ENCODE measurements at places on chromosomes 11 and 22. TPM values are rescaled to one million over a fixed set of nuclear protein-coding genes. Genes with fewer than 3 reads are reported as not detected.
A peak's percentile ranks its signal among the peaks of the same experiment; 100 is the strongest.

Gene APOBEC3B
- 4.9 TPM for total RNA-seq

DNA sequence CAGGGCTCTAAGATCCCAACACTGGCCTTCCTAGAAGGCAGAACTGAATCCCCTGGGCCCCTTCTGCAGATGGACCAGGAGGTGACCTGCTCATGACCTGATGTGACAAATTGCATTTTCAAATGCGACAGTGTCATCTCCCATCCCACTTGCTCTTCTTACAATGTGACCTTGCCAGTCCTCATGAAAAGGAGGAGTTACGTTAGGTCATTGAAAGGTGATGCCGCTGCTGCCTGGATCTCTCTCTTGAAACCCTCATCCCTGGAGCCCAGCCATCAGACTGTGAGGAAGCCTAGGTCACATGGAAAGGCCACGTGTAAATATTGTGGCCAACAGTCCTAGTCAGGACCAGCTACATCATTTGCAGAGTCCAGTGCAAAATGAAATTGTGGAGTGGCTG lies 5.7 kb upstream of the C1QTNF4 start:
- DNase-seq = no peak

DNA sequence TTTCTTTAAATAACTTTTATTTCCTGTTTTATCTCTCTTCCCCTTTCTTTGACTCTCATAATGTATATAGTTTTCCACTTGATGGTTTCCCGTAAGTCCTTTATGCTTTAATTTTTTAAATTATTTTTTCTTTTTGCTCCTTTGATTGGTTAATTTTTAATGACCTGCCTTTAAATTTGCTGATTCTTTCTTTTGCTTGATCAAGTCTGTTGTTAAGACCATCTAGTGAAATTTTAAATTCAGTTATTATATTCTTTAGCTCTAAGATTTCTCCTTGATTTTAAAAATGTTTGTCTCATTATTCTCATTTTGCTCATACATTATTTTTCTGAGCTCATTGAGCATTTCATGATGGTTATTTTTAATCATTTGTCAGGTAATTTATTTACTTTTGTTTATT lies 718.6 kb downstream of the METTL15 start:
- DNase-seq = no peak

Gene SLC22A6
- total RNA-seq = not detected

DNA sequence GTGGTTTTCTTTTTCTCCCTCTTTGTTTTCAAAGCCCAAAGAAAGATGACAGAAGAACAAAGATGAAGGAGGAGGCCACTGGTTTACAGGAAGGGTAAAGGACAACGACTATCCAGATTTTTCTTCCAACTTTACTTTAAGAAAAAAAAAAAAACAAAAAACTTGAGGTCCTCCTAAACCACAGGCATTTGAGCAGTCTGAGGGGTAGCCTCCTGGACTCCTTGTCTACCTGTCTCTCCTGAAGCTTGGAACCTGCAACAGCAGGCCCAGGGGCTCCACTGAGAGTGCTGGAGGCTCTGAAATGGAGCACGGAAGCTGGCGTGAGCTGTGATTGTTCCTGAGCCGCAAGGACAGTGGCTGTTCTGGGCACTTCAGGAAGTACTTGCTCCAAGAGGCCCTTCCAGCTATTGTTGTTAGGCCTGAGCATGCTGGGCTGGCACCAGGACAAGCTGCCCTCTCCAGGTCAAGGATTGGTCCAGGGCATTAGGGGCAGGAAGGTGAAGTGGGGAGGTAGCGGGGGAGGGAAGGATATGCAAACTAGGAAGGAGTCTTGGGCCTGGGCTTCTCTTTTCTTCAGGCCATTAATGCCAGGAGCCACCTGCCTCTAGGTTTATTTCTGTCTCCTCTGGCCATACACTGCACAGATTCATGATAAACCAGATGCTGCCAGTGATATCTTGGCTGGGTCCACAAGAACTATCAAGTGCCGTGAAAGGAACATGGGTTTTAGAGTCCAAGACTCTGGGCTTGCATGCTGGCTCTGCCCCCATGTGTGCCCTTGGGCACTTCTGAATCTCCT lies 147.3 kb downstream of the CCDC34 start:
- DNase-seq = no peak

DNA sequence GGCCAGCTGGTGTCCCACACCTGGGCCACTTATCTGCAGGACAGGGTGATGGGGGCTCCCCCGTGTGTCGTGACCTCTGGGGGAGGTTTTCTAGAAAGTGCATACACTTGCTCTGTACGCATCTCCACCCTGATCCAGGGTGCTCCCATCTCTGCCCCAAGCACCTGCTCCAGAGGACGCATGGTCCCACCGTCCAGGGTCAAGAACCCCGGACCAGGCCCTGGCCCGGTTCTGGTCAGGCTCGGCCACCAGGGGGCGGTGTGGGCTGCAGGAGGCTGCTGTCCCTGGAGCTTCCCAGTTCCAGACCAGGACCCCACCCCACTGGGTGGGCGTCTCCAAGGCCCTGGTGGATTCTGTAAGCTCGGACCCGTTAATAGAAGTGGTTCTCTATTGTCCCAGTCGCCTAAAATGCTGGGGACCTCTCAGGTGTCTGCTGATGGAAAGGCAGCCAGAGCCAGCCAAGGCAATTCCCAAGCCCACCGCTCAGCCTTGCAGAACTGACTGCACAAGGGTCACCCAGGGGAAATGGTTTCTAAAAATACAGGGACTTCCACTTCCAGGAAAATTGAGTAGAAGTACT lies 34.7 kb upstream of the SEPTIN5 start:
- no peak for DNase-seq

GRCh38 chr11:62479631-62480201 lies 60.9 kb downstream of the SCGB1A1 start:
- DNase-seq = no peak

GRCh38 chr22:37165940-37166674 lies 16.4 kb upstream of the IL2RB start:
- DNase-seq = no peak

DNA sequence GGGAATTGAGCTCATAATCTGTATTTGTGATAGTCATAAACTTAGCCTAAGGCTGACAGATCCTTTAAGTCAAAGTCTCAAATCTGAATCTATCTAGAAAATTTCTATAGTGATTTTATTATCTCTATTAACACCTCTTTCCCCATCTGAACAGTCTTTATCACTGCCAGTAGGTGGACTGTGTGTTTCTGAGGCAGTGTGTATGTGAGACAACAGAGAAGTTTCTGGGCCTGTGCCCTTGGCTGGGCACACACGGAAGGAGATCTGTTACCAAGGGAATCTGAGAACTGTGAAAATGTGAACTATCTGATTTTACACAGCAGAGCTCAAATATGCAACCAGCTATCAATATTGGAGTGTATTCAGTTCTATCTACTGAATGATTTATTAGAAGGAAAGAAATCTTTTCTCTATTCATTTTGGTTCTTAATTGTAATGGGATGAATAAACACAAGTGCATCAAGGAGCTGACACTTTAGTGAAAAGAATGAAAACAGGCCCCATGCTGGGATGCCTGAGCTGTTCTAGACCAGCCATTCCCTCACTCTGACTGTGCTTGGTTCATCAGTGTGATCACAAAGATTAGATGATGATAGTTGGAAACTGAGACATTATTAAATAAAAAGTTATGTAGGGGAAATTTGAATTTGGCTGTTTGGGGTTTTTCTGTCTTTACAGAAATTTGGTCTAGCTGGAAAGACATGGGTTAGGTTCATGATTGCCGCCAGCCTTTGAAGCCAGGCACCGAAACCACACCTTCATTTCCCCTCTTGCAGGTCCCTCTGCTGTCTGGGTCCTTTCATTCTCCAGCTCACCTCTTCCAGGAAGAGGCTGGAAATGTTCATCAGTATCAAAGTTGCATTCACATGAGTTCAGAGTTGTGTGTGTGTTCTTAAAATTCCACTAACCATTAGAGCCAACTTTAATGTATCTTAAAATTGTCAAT lies 68.1 kb downstream of the LIF start:
- DNase-seq = no peak

Gene MAPK8IP2
- 2.8 TPM for total RNA-seq

Gene GATD1
- total RNA-seq = 83.9 TPM

GRCh38 chr11:10067629-10068300 lies 226.3 kb downstream of the SBF2 start:
- DNase-seq = no peak

DNA sequence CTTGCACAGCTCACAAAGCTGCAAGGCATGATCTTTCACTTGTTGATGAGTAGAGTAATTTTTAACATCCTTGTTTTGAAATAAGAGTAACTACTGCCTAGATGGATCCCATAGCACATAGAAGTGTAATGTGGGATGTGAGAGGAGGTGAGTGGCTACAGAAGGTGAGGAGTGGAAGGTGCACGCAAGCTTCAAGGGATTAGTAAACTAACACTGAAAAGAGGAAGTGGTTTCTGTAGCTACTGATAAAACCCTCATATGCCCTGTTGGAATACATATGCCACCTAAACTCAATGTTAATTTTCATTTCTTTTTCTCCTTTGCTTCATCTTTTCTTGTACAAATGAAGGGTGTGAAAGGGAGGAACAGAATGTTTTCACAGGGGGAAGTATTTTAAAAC lies 22.0 kb upstream of the CTSC start:
- DNase-seq = no peak

GRCh38 chr11:15968461-15969130 lies 387.8 kb downstream of the SOX6 start:
- DNase-seq = no peak

DNA sequence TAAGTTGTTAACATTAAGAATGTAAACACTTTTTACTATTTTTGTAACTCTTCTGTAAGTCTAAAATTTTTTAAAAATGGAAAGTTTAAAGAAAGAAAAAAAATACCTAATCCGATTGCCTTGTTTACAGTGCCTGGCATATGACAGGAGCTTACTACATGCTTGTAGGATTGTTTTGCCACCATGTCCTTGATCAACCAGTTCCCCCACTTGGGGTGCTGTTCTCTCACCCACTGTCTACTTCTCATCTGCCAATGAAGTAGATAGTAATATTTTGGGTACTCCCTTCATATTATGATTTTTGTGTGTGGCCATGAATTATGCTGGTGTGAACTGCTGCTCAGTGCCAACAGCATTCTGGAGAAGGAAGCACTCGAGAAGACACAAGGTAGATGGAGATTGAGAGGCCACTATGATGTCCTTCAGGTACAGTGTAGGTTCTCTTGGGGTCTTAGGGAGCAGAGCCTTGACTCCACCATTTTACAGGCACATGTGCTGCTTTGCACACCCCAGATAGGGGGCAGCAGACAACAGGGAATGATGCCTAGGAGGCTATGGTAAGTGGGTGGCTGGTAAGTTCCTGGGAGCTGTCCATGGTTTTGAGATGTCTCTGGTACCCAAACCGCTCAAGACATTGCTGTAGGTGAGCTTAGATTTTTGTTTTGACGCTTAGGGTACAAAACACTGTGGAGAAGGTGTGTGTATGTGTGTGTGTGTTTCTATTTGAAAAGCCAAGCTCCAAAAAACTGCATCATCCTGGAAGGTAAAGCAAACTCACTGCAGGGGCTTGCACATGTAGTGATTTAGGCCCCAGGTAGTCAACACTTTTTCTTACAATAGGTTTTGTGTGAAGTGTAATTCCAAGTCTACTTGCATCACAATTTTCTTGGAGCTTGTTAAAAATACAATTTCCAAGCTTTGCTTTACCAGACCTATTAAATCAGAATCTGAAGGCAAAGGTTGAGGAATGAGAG lies 494.5 kb upstream of the LARGE1 start:
- DNase-seq = peak; percentile 67

GRCh38 chr11:82759649-82760048 lies 26.0 kb upstream of the FAM181B start:
- no peak for DNase-seq

DNA sequence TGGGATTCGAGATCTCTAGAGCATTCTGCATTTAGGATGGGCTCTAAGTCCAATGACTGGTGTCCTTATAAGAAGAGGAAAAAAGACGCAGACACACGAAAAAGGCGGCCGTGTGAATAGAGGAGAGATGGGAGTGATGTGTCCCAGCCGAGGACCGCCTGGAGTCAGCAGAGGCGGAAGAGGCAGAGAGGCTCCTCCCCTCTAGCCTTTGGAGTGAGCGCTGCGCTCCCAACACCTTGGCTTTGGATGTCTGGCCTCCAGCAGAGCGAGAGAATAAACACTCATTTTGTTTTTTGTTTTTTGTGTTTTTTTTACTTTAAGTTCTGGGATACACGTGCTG lies 83.0 kb upstream of the RTL6 start:
- no peak for DNase-seq

- DNase-seq = no peak
Measured at GRCh38 chr22:27378995-27379394, 422.6 kb downstream of the MN1 start.

DNA sequence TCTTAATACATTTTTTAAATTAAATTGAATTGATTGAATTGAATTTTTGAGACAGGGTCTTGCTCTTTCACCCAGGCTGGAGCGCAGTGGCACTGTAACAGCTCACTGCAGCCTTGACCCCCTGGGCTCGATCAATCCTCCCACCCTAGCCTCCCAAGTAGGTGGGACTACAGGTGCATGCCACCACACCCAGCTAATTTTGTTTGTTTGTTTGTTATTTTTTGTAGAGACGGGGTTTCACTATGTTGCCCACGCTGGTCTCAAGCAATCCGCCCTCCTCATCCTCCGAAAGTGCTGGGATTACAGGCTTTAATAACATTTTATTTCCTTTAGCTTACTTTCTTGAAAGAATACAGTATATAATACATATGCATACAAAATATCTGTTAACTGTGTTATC lies 226.9 kb downstream of the BUD13 start:
- DNase-seq = no peak

GRCh38 chr11:70377645-70378044 lies 20.7 kb upstream of the CTTN start:
- DNase-seq = no peak

GRCh38 chr11:27460158-27460978 lies 12.2 kb downstream of the LGR4 start:
- no peak for DNase-seq

Gene C11orf16
- total RNA-seq = not detected

DNA sequence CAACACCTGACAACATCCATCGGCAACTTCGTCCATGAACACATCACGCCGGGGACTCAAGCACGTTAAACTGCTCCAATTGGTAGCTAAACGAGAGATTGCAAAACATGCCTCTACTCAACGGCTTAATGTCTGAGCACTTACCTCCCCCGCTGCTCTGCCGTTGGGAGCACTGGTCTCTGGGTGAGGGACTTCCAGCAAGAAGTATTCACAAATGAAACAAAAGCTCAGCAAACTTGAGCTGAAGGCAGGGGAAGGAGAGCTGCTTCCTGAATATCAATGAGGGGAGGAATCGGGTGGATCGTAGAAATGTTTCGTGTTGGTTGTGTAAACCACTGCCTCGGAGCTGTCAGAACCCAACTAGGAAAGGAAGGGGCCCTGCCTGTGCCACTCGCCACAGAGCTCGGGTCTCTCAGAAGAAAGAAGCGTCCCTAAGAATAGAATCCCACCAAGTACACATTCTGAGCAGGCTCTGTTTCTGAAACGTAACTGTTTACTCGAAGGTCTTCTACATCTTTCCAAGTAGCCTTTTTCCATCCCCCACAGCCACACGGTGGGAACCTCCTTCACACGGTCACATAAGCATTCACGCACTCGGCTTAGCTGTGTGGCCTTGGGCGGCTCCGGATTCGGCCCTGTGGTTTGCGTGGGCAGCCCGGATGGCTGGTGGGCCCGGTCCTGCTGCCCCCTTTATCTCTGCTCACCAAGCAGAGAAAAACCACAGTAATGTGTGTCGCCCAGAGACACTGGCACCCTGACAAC lies at the start of gene MLC1:
Gene MLC1 (minus strand): TSS at position 216 of the 762 bp plus-strand sequence. CDS start 524 bp downstream, outside the sequence.
- DNase-seq = no peak

Gene IGSF22
- 0.47 TPM for total RNA-seq

GRCh38 chr11:45213717-45214116 lies 67.3 kb downstream of the PRDM11 start:
- no peak for DNase-seq

Measured in mesothelial cell of epicardium (in vitro differentiated cells).